ENCODE measurements at places on chromosomes 2 and 18. TPM values are rescaled to one million over a fixed set of nuclear protein-coding genes. Genes with fewer than 3 reads are reported as not detected.

The COBLL1 gene
- 8.4 TPM for total RNA-seq

The SLC9A4 gene
- total RNA-seq = not detected

The MGAT4A gene
- 24.9 TPM for total RNA-seq

GRCh38 chr2:88809216-88809615 is 117.7 kb downstream of the RPIA start:
- DNase-seq = no peak

- no peak for DNase-seq
Observed at GRCh38 chr2:62459672-62460071, 46.3 kb downstream of the TMEM17 start.

GRCh38 chr2:118049140-118049815 is 35.4 kb upstream of the CCDC93 start:
- DNase-seq = no peak

DNA sequence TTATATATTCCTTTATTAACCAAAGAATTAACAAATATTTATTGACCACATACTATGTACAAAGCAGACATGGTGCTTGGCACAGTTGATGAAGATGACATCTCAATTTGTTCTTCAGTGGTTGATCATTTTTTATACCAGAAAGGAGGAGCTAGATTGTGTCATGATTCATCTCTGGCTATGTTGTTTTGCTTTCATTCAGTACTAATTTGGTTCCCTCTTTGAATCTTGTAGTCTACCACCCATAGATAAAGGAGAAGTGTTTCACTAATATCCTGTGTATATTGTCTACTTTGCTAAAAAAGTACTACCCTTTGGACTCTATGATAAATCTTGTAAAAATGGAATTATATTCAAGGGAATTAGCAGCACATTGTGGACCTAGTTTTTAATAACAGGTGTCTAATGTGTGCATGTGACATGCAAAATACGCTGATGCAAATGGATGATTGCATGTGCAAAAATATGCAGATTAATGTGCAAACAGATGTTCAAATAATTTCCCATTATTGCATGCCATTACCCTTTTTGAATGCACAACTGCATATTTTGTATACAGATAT is 313.2 kb upstream of the ZEB2 start:
- no peak for DNase-seq

- no peak for DNase-seq
Observed at GRCh38 chr2:82301506-82301905, 1997.0 kb upstream of the LRRTM1 start.

DNA sequence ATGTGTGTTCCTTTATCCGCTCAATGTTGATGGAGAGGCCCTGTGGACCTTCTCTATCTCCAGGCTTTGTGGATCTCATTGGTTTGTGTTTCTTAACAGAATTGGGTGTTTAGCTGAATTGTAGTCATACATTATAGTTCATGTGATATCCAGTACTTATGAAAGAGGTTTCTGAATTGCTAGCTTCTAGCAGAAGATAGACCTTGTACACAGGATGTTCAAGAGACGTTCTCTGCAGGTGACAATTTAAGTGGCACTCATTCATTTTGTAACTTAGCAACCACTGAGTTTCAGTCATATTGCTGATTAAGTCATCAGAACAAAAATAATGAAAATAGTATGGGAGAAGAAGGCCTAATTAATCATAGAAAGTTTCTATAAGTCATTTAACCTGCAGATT is 279.2 kb downstream of the ALPK2 start:
- DNase-seq = no peak

- DNase-seq = no peak
Observed at GRCh38 chr2:181553244-181553643, 96.1 kb downstream of the ITGA4 start.
